ENCODE measurements at places on chromosomes 3 and 15. TPM values are rescaled to one million over a fixed set of nuclear protein-coding genes. Genes with fewer than 3 reads are reported as not detected.
A peak's percentile ranks its signal among the peaks of the same experiment; 100 is the strongest.

- no peak for DNase-seq
These were observed 3.0 kb upstream of the GRAMD2A start for GRCh38 chr15:72200395-72201237.

GRCh38 chr15:45333550-45333949 is 44.8 kb downstream of the GATM start:
- DNase-seq, result no peak

- no peak for DNase-seq
These were observed 12.3 kb downstream of the ETFA start for GRCh38 chr15:76298986-76299385.

EPHA6 gene
- total RNA-seq, result not detected

DNA sequence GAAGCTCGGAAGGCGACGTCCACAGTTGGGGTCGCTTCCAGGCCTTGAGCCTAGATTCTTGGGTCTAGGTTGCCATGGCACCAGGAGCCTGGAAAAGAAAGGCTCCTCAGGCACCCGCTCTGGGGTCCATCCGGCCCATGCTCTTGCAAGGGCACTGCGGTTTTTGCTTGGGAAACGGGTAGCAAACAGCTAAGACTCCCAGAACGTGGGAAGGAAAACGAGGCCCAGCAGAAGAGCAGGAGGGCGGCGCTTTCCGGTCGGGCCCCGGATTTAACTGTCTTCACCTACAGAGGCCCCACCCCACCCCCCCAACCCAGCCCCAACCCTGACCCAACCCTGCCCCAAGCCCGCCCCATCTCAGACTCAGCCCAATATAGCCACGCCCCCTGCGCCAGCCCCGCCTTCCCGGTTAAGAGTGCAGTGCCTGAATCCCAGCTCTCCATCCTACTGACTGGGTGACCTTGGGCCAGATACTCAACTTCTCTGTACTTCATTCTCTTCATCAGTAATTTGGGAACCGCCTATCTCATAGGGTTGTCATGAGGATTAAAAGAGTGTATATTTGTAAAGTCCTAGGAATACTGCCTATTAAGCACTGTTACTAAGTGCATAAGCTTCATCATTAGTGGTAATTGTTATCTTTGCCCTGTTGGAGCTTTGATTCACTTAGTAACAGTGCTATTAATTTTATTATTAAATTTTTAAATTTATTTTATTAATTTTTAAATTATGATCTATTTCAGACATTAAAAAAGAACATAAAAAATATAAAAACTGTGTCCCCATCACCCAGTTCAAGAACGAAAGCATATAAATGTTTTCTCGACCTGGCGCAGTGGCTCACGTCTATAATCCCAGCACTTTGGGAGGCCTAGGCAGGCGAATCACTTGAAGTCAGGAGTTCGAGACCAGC is 28.4 kb upstream of the SMAD6 start:
- peak; percentile 32 for DNase-seq

ZNF774 gene
- total RNA-seq, result not detected

ROPN1B gene
- total RNA-seq, result not detected

GRCh38 chr3:15428539-15428938 is 1.1 kb downstream of the EAF1 start:
- no peak for DNase-seq

- DNase-seq, result no peak
These were observed 75.6 kb upstream of the GOLGA8B start for GRCh38 chr15:34659056-34659455.

DNA sequence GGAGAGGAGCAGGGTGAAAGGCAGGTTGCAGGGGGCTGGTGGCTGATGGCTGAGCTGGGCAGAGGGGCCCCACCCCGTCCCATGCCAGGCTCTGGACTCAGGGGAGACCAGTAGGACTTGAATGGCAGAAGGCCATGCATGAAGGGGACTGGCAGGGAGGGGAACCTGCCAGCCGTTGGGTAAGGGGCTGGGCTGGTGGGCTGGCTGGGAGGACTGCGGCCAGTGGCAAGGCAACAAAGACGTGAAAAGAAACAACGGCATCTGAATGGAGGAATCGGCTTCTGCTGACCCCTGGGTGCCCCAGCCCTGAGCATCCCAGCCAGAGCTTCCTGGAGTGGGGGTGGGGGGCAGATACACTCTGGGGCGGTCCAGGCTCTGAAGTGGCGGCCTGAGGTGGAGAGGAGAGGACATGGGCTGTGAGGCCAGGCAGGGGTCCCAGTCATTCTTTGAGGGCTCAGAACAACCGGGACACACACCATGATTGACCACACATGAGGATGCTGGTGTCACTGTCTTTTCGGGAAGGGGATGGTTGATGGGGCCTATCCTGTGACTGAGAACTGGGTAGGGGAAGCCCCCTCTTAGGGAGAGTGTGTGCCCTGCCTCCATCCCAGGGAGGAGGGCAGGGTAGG is 11.7 kb downstream of the GLYCTK start:
- DNase-seq, result no peak

- DNase-seq, result no peak
These were observed 194.3 kb downstream of the BCHE start for GRCh38 chr3:165642761-165643420.

- DNase-seq, result no peak
These were observed 76.9 kb upstream of the IGSF10 start for GRCh38 chr3:151537726-151538125.

DNA sequence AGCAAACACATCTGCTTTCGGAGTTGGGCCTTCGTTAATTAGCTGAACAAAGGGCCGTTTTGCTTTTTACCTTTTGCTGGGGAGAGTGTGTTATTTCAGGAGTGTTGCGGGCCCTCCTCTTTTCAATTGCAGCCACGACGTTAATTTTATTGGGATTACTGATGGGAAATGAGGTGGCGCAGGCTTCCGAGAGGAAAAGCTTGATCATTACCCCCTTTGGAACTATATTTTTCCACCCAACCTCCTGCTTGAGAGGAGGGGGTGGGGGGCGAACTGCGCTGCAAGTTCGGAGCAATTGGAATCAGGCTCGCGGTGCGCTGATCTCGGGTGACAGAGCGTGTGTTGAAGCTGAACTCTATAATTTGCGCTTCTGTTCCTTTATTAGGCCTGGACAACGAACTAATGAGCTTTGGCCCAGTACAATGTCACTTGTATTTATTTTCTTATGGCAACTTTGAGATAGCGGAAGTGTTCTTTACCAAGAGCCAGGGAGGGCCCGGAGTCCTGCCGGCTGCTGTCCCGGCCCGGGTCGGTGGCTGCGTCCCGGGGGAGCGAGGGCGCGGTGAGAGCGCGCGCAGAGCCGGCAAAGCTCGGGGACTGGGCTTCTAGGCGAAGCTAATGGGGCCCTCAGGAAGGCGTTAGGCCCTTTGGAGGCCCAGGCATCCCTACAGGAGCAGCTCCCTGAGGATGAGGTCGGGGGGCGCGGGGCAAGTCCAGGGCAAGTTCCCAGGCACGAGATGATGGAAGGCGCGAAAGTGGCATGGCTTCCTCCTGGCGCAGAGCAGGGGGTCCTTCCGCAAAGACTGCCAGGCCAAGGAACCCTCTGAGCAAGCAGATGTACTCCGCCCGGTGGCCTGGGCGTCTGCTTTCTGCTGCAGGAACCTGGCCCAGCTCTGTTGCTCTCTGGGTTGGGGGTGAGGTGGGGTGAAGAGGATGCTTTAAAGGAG is 12.9 kb downstream of the NR2F2 start:
- no peak for DNase-seq

MOBP gene
- not detected for total RNA-seq

GRCh38 chr15:64763874-64764273 is 11.5 kb downstream of the RBPMS2 start:
- no peak for DNase-seq

DNA sequence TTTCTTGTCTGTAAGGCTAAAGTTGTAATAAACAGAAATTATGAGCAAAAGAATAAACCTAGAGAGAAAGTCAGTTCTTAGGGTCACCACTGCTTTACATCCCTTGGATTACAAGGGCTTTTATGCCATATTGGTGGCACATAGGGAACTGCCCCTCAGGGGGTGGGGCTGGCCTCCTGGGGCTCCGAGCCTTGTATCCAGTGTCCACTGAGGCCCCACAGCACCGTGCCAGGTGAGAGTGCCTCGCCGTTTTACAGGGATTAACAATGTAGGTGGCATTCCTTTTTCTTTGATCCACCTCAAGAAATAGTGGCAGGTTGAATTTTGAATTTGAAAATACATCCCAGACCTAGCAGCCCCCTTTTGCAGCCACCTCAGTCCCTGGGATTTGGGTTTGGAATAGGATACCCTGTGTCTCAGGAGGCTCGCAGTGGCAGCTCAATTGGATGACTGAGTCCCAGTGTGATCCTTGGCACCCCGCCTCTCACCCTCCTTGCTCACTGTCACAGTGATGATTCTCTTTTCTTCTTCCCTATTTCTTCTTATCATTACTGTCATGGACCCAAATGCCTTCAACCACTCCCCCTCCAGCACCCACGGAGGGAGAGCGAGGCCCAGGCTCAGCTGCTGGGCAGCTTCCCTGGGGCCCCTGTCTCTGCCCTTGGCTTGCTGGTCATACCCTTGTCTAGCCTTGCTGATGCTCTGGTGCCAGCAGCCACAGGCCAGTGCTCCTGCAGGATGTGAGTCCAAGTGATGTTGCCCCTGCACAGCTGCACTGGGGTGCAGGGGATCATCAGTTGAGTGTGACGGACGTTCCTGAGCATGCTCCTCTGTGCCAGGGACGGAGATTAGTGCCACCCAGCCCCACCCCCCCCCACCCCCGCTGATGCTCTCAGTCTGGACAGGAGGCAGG is 137.9 kb downstream of the DNAJB8 start:
- no peak for DNase-seq

SELENOT gene
- total RNA-seq, result 102 TPM

DNA sequence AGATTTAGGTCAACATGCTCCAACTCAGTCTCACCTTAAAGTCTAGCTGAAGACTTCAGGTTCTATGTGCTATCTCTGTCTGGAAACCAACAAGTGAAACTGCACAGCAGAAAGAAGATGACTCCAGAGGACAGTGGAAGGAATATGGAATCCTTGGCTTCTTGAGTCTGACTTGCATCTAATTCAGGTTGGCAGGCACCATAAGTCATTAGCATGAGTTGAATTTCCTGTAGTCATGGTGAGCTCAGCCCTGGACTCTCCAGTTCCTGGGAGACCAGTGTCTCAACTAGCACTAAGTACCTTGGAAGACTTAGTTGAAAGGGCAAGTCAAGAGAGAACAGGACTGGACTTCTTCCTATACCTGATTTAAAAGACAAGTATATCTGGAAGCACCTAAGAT is 129.7 kb downstream of the DTWD1 start:
- DNase-seq, result no peak

GRCh38 chr3:129673012-129673411 is 66.5 kb upstream of the PLXND1 start:
- no peak for DNase-seq

- no peak for DNase-seq
These were observed 531 bp upstream of the BLOC1S6 start for GRCh38 chr15:45586601-45587094.

GRCh38 chr3:39754549-39754948 is 54.9 kb upstream of the MYRIP start:
- DNase-seq, result no peak

GRCh38 chr3:197519801-197520211 is 36.0 kb downstream of the BDH1 start:
- DNase-seq, result no peak

DNA sequence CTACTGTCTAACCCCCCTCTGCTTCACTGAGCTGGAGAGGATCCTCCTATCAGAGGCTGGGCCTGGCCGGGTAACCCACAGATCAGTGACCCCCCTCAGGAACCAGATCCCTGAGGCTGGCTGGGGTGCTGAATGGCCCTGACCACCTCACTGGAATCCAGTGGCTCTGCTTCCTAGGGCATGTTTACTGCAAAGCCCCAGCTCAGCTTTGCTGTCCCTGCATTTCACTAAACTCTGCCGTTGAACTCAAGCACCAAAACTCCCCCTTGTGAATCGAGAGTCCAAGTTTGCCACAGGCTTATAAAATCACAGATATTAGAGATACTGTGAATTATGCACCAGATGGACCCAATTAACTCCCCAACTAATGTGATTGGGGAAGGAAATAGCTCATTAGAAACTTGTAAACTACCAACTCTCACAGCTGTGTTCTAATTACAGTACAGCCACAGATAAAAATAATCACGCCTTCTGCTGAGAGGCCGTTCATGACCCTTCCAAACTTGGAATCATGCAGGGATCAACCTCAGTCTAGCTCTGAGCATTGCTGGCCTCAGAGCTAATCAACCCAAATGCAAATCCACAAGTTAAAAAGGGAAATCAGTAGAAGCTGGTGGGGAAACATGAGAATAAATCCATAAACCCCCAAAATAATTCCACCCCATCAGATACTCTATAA is 47.0 kb downstream of the OCA2 start:
- DNase-seq, result no peak

DNA sequence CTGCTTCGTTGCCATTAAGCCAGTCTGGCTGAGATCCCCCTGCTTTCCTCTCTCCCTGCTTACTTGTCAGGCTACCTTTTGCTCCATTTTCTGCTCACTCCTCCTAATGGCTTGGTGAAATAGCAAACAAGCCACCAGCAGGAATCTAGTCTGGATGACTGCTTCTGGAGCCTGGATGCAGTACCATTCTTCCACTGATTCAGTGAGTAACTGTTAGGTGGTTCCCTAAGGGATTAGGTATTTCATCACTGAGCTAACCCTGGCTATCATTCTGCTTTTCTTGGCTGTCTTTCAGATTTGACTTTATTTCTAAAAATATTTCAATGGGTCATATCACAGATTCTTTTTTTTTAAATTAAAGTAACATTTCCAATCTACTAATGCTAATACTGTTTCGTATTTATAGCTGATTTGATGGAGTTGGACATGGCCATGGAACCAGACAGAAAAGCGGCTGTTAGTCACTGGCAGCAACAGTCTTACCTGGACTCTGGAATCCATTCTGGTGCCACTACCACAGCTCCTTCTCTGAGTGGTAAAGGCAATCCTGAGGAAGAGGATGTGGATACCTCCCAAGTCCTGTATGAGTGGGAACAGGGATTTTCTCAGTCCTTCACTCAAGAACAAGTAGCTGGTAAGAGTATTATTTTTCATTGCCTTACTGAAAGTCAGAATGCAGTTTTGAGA is 25.0 kb downstream of the CTNNB1 start:
- DNase-seq, result no peak
